ENCODE measurements at places on chromosomes 4 and X. TPM values are rescaled to one million over a fixed set of nuclear protein-coding genes. Genes with fewer than 3 reads are reported as not detected.

The MTMR8 gene
- total RNA-seq = 5.2 TPM

GRCh38 chrX:65667503-65668376 lies at the start of gene MSN:
Gene MSN, plus strand, starts transcription at chrX:65667654. Its CDS starts 188 bp downstream, at chrX:65667842.
- peak; percentile 95 for DNase-seq

The TMPRSS11D gene
- not detected for total RNA-seq

The MAB21L2 gene
- total RNA-seq = not detected

GRCh38 chr4:17915439-17915838 lies 104.7 kb downstream of the NCAPG start:
- DNase-seq = no peak

The KCTD8 gene
- total RNA-seq = 0.60 TPM

The TEX11 gene
- total RNA-seq = not detected

All from posterior vena cava (tissue), 2 donors.